Frontal cortex (tissue), 4 donors: ENCODE measurements at places on chromosomes 1 and 21.

- peak; percentile 63 for DNase-seq
Measured at GRCh38 chr21:43369124-43369523, 57.8 kb downstream of the SIK1 start.

DNA sequence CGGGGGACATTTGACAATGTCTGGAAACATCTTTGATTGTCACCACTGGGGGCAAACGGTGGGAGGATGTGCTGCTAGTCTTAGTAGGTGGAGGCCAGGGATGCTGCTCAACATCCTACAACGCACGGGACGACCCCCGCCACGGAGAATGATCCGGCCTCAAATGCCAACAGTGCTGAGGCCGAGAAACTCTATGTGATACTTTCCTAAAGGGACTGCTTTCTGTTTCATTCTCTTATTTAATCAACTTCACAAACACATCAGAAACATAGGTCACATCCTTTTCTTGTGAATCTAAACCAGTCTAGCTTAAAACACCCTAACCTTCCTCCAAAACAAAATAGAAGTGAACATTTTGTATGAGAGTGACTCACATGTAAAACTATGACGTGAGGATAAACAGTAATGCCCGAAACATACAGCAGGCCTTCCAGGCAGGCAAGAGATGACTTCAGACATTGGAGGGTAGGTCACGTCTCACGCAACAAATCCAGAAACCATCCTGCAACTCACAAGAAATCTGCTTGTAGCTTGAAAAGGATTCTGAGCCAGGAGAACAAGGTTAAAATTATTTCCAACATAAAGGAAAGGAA lies 37.2 kb upstream of the ETS2 start:
- no peak for DNase-seq

- no peak for DNase-seq
Measured at GRCh38 chr21:32705139-32705538, 22.7 kb downstream of the SYNJ1 start.

DNA sequence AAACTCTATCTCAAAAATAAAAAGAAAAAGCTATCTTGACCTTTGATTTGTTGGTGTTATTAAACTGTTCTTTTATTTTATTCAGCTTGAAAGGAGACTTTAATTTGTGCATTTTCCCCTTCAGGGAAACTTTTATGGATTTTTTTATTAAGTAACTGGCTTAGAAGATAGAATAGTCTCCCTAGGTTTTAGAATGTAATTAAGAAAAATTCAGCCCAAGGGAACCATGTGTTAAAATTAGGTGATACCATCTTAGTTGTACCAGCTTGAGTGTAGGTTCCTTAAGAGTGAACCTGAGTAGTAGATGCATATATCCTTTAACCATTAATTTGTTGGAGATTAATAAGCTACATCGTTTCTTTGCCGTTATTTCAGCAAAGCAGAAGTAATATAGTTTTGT lies 11.4 kb downstream of the MAST2 start:
- DNase-seq: no peak

DNA sequence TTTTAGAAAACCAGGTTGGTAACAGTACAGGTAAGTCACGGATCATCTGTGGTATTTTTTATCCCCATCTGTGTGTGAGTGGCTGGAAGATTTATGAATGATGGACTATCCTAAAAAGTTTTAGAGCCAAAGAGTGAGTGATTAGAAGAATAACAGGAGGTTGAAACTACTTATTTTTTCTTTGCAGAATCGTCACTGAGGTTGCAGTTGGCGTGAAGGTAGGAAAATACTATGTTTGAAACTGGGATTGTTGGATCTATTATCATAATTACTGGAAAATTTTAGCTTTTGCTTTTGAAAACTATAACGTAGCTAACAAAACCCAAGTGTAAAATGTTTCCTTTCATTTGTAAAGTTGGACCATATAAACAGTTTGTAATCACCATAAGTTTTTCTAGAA lies 1.8 kb downstream of the PTBP2 start:
- no peak for DNase-seq

- DNase-seq: no peak
Measured at GRCh38 chr21:27261676-27262075, 294.8 kb upstream of the ADAMTS5 start.

- DNase-seq: no peak
Measured at GRCh38 chr1:29532285-29532684, 296.0 kb downstream of the PTPRU start.

DNA sequence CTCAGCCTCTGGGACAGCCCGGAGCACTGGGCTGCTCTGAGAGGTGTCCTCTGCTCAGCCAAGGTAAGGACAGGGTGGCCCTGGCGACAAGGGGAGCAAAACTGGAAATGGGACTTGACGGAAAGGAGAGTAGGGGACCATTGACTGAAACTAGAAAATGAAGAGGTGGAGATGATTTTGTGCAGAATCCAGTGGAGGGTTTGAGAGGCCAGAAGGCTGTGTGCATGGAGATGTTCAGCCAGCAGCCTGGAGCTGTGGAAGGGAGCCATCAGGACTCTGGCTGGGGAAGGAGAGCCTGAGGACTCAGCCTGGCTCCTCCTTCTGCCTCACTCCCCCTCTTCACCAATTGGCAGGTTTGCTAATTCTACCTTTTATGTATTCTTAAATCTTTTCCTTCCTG lies 114.2 kb downstream of the EDEM3 start:
- no peak for DNase-seq

DNA sequence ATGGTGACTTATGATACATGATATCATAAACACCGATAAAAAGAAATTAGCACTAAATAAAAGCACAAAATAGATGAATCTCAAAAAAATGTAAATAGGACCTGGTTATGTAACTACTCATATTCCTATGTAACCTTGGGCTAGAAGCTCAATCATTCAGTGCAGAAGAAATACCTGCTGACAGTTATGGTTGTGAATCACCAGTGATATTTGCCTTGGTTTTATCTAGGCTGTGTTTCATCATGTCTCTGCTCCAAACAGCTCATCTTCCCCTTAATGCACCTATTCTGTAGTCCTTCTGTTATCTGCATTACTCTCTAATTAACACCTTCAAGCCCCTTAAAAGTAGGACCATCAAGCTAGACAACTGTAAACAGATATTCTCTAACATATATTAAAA lies 16.3 kb upstream of the PIGC start:
- no peak for DNase-seq

- DNase-seq: no peak
Measured at GRCh38 chr1:7594002-7594713, 176.9 kb upstream of the VAMP3 start.
